Glutamatergic neuron (in vitro differentiated cells): ENCODE measurements at places on chromosomes 12 and 14.
A peak's percentile ranks its signal among the peaks of the same experiment; 100 is the strongest.

DNA sequence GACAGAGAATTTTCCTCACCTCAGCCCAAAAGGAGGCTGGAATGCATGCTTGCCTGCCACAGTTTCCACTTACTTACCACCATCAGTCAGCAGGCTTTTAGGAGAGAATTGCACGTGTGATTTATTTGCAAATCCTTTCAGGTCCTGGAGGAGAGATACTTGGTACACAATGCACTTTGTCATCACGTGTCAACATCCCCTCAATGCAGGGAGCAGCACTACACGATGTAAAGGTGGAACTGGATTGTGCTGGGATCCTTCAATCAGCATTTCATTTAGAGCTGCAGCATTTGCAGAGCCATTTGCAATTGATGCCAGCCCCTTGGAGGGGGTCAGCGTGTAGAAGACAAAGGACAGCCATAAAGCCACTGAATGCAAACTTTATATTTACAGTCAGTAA lies 218.1 kb downstream of the GLT1D1 start:
- H3K27ac ChIP-seq, result no peak overlapping the region
- no peaks in the 10 kb centered on the region for H3K27me3 ChIP-seq
- DNase-seq, result no peak

GRCh38 chr12:92650228-92650822 lies 52.5 kb upstream of the PLEKHG7 start:
- no peak overlapping the region for H3K27ac ChIP-seq
- no peaks in the 10 kb centered on the region for H3K36me3 ChIP-seq
- no peaks in the 10 kb centered on the region for H3K4me1 ChIP-seq
- no peak overlapping the region for H3K4me3 ChIP-seq

DNA sequence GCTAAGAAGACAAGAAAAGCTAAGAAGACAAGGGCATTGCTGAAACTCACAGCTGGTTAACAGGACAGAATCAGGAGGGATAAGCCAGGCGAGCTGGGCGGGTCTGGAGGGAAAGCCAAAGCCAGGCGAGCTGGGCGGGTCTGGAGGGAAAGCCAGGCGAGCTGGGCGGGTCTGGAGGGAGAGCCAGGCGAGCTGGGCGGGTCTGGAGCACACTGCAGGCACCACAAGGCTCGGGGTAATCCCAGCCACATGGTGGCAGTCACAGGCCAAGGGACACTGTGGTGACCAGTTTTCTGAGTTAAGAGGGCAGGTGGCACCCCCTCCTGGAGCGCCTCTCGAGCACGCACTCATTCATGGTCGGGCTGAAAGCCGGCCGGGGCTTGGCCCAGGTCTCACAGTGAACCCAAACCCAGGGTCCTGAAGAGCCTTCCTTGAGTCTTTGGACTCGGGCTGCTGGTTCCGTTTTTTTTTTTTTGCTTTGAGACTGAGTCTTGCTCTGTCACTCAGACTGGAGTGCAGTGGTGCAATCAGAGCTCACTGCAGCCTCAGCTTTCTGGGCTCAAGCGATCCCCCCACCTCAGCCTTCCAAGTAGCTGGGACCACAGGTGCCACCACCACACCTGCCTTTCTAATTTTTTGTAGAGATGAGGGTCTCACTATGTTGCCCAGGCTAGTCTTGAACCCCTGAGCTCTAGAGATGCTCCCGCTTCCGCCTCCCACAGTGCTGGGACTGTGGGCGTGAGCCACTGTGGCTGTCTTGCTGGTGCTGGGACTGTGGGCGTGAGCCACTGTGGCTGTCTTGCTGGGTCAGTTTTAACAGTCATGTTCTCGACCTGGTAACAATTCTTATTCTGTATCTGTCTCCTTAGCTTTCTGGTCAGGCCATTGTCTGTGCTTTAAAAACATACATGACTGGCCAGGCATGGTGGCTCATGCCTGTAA lies 40.2 kb downstream of the HSP90AA1 start:
- DNase-seq, result peak; percentile 73
- H3K27me3 ChIP-seq, result peaks cover 18% of the 10 kb centered on the region

DNA sequence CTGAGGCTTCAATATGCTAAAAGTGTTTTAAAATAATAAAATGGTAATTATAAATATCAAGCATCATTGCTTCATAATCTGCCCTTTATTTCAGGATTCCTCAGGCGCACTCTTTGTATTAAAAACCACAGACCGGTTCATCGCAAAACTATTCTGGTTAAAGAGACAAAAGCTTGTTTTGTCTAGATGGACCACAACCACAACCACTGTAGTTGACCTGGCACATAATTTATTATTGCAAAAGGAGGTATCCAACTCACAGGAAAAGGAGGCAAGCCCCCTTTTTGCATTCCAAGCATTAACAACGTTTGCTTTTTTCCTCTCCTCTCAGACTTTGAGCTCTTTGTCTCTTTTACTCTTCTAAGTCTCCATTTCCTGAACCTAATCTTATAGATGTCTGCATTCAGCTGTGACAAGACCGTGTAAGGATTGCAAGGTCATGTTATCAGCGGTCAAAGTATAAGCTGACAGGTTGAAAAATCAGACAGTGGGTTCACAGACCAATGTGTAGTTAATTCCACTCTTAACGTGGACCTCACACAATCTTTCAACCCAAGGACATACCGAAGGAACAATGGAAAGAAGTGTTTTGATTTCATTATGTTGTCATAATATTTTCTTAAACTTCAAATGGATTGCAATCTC lies 1057.6 kb downstream of the GALC start:
- H3K4me3 ChIP-seq, result no peak overlapping the region
- no peak for DNase-seq
- H3K27ac ChIP-seq, result no peak overlapping the region
- H3K27me3 ChIP-seq, result no peaks in the 10 kb centered on the region
- no peaks in the 10 kb centered on the region for H3K36me3 ChIP-seq

GRCh38 chr12:130705178-130705822 lies 10.8 kb downstream of the RIMBP2 start:
- peaks cover 13% of the 10 kb centered on the region for H3K36me3 ChIP-seq
- DNase-seq, result no peak
- no peak overlapping the region for H3K4me3 ChIP-seq
- H3K27ac ChIP-seq, result no peak overlapping the region
- H3K27me3 ChIP-seq, result peaks cover 3% of the 10 kb centered on the region
- H3K4me1 ChIP-seq, result peaks cover 13% of the 10 kb centered on the region

GRCh38 chr14:93729993-93730392 lies 58.3 kb downstream of the PRIMA1 start:
- H3K4me1 ChIP-seq, result peaks cover 20% of the 10 kb centered on the region
- no peak overlapping the region for H3K27ac ChIP-seq
- H3K4me3 ChIP-seq, result no peak overlapping the region
- H3K36me3 ChIP-seq, result no peaks in the 10 kb centered on the region
- H3K27me3 ChIP-seq, result peaks cover 12% of the 10 kb centered on the region
- no peak for DNase-seq

- no peaks in the 10 kb centered on the region for H3K36me3 ChIP-seq
- peaks cover 3% of the 10 kb centered on the region for H3K4me1 ChIP-seq
- H3K27me3 ChIP-seq, result peaks cover 5% of the 10 kb centered on the region
- no peak for DNase-seq
- no peak overlapping the region for H3K4me3 ChIP-seq
- H3K27ac ChIP-seq, result no peak overlapping the region
These were observed 37.9 kb downstream of the ISCA2 start for GRCh38 chr14:74531467-74531866.

DNA sequence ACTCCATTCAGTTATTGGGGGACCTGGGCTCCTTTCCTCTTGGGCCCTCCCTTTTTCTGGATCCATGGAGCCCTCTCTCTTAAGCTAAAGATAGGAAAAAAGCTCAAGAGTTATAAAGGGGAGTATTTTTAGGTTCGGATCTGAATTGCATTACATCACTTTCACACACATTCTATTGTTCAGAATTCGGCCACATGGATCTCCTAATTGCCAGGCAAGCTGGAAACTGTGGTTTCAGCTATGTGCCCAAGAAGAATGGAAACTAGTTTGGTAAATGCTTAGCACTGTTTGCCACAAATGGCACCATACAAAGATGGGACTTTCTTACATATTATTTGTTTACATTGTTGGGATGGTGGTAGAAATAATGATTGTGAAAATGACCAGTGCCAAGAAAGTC lies 145.6 kb downstream of the LRIG3 start:
- no peaks in the 10 kb centered on the region for H3K4me1 ChIP-seq
- H3K4me3 ChIP-seq, result no peak overlapping the region
- H3K27me3 ChIP-seq, result no peaks in the 10 kb centered on the region
- H3K27ac ChIP-seq, result no peak overlapping the region
- no peak for DNase-seq
- H3K36me3 ChIP-seq, result no peaks in the 10 kb centered on the region

- no peak overlapping the region for H3K4me3 ChIP-seq
- no peak overlapping the region for H3K27ac ChIP-seq
- peak; percentile 84 for DNase-seq
- H3K4me1 ChIP-seq, result peaks cover 4% of the 10 kb centered on the region
These were observed 16.8 kb upstream of the MYL2 start for GRCh38 chr12:110937104-110937641.

DNA sequence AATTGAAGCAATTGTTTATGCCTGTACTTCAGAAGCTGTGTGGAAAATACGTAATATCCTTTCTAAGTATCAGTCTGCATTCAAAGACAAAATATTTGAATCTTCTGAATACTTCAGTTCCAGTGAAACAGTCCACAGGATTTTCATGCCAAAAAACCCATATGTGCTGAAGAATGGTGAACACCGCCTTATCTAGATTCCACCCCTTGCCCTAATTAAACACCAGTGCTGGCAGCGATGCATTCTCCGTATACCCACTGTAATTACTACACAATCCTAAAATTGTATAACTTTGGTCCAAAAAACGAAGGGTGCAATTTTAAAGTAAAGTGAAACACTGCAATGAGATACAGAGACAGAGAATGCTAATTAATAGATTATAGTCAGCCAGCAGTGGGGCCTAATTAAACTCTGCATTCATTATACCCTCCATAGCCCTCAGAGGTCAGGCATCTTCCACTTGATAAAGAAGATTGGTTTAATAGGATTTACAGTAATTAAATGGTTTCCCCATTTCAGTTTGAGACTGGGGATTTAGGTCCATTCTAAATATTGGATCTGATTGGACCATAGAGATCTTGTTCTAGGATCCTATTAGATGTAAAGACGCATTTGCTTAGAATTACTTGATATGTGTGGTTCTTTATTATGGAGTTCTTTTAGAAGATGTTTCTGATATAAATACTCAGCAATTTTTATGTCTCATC lies 43.9 kb downstream of the ERC1 start:
- H3K36me3 ChIP-seq, result no peaks in the 10 kb centered on the region
- no peak overlapping the region for H3K27ac ChIP-seq
- H3K4me3 ChIP-seq, result no peak overlapping the region
- no peak for DNase-seq
- no peaks in the 10 kb centered on the region for H3K27me3 ChIP-seq

- H3K4me1 ChIP-seq, result no peaks in the 10 kb centered on the region
- no peak overlapping the region for H3K4me3 ChIP-seq
- H3K27ac ChIP-seq, result no peak overlapping the region
- H3K36me3 ChIP-seq, result no peaks in the 10 kb centered on the region
- no peak for DNase-seq
These were observed 1300.5 kb upstream of the TMEM132C start for GRCh38 chr12:126966498-126966897.

DNA sequence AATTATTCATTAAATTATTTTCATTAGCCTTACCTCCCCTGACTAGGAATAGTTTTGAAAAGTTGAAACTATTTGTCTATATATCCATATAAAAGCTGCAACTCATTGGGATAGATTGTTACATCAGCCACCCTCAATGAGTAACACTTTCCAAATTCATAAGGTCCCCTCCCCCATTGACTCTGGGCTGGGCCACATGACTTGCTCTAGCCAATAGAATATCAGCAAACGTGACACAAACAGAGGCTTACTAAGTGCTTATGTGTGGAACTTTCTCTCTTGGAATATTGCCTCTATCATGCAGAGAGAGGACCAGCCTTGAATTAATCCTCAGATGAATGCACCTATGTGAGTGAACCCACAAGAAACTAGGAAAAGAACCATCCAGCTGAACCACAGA lies 213.7 kb downstream of the CCDC59 start:
- no peaks in the 10 kb centered on the region for H3K36me3 ChIP-seq
- no peak overlapping the region for H3K4me3 ChIP-seq
- no peak for DNase-seq
- H3K4me1 ChIP-seq, result no peaks in the 10 kb centered on the region
- no peaks in the 10 kb centered on the region for H3K27me3 ChIP-seq

DNA sequence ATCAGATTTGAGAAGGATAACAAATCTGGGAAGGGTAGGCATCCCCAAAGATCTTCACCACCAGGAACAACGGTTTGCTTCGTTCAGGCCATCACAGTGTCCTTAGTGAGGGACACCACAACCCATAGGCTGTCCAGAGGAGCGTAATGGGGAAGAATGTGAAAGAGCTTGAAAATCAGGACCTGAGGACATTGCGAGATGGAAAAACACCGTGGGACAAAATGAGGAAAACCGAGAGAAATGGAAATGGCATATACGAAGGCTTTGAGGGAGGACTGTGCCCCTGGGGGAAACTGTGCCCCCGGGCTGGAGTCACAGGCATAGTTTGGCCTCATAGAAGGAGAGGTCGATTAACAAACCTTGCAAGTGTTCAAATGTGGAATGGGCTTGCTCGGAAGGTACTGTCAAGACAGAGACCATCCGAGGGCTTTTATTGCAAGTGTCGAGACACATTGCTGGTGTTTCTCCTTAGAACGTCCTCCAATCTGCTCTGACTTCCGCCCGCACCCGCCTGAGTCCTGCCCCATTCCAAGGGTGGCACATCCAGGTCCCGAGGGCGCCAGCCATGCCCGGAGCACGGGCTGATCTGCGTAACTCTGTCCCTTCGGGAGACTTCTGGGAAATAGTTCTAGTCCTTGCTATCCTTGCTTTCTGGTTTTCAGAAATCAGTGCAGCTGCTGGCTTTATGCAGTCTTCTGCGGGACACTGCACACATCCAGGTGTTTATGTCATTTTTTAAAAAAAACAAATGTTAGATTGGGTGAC lies 885 bp upstream of the PALS1 start:
- DNase-seq, result no peak
- H3K27me3 ChIP-seq, result peaks cover 4% of the 10 kb centered on the region
- no peaks in the 10 kb centered on the region for H3K4me1 ChIP-seq
- no peaks in the 10 kb centered on the region for H3K36me3 ChIP-seq
- peak overlapping the region; percentile 36 for H3K27ac ChIP-seq
- H3K4me3 ChIP-seq, result peak overlapping the region; percentile 83

DNA sequence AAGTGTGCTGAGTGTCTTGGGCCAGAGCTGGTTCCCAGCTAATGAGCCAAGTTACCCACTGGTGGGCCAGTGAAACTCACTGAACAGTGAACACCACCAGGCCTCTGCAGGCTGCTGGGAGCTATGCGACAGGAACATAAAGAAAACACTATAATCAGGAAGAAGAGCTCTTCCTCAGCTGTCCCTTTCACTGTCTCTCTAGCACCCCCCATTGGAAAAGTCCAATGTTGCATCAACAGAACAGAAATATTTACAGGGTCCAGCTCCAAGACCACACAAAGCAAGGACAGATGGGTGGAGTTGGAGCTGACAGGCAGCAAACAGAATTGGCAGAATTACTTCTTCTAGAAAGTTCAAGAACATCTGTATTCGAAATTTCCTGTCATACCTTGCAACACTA lies 903.6 kb upstream of the TMEM132C start:
- DNase-seq, result no peak
- no peaks in the 10 kb centered on the region for H3K36me3 ChIP-seq
- no peak overlapping the region for H3K27ac ChIP-seq
- H3K4me3 ChIP-seq, result no peak overlapping the region
- H3K27me3 ChIP-seq, result no peaks in the 10 kb centered on the region
- H3K4me1 ChIP-seq, result no peaks in the 10 kb centered on the region
